ENCODE measurements at places on chromosomes 4 and X. TPM values are rescaled to one million over a fixed set of nuclear protein-coding genes. Genes with fewer than 3 reads are reported as not detected.

DNA sequence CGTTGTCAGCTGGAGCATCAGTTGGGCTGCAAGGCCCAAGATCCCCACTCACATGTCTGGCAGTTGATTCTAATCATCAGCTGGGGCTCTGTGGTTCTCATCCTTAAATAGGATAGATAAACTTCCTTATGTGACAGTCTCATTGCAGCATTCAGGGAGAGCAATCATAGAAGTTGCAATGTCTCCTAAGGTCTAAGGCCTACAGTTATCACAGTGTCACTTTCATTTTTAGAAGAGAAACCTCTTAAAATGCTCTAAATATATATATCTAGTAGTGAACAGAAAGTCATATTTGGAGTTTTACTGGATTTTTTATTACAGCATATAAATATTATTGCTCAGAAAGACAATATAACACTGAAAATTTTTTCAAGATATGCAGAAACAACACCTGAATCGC lies 226.0 kb upstream of the PPP1R2C start:
- no peak for DNase-seq

- DNase-seq, result no peak
Measured at GRCh38 chr4:168551211-168551610, 54.4 kb downstream of the PALLD start.

DNA sequence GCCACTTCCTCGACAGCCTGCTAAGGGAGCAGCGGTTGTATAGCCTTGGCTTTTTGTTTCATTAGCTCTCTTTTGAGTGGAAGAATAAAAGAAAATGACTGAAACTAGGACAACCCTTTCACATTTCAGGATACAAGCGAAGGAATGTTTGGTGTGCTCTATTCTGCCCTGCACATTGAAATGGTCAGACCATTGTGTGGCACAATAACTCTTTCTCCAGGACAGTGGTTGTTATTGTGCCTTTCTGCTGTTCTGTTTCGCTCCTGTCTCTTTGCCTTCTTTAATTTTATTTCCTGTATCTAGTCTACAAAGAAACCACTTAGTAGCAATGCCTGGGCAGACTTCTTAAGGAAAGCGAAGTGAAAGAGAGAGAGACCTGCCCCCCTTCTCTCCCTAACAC lies 473.7 kb downstream of the GBA3 start:
- no peak for DNase-seq

- DNase-seq, result peak; percentile 56
Measured at GRCh38 chrX:154540897-154541535, 5.6 kb downstream of the G6PD start.

GRCh38 chr4:121789960-121790829 lies 10.9 kb upstream of the EXOSC9 start:
- DNase-seq, result peak; percentile 35

DNA sequence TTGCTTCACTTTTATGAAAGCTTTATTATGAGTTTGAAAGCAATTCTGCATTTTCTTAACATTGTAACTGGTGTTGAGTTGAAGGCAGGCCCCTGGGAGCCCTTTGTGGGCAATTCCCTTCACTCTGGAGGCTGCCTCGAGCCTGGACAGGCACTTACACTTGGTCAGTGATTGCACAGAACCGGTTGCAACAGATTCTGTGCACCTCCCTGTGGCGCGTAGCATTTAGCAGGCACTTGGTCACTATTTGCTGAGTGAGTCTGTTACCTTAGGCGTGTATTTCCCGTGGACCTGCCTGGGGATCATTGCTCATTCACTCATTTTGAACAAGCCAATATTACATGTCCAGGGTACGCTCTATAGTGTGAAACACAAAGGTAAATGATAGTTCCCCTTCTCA lies 80.4 kb downstream of the PTTG2 start:
- no peak for DNase-seq

Gene TMSB4X
- total RNA-seq, result 2,195 TPM

Gene GPM6B
- total RNA-seq, result 0.68 TPM
